ENCODE measurements at places on chromosomes 12 and 14.

GRCh38 chr12:57416039-57416996, 14.5 kb downstream of the R3HDM2 start:
- no peak for DNase-seq

- no peak for DNase-seq
Observed at GRCh38 chr12:29794862-29795261, 11.1 kb upstream of the TMTC1 start.

DNA sequence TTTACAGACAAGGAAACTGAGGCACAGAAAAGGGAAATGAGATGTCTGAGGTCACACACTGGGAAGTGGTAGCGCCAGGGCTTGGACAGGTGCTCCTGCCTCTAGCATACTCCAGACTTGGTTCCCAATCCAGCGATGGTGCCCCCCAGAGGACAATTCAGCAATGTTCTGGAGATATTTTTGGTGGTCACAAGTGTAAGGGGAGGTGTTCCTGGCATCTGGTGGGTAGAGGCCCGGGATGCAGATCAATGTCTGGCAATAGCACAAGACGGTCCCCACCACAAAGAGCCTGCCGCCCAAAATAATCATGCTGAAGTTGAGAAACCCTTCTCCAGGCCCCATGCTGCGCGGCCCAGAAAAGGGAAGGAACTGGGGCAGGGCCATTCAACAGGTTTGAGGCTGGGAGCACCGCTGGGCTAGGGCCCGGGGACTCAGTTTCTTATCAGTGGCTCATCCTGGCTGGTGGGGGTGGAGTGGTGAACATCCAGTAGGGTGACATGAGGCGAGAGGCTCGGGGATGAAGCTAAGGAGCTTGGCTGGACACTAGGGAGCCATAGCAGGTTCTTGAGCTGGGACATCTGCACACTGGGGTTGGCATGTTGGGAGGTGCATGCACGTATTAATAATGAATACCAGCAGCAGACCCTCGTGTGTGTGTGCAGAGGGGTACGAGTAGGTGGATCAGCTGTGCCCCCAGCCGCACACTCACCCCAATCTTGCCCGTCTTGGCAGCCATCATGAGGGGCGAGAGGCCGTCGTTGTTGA, 35.1 kb downstream of the TRPV4 start:
- DNase-seq = no peak

DNA sequence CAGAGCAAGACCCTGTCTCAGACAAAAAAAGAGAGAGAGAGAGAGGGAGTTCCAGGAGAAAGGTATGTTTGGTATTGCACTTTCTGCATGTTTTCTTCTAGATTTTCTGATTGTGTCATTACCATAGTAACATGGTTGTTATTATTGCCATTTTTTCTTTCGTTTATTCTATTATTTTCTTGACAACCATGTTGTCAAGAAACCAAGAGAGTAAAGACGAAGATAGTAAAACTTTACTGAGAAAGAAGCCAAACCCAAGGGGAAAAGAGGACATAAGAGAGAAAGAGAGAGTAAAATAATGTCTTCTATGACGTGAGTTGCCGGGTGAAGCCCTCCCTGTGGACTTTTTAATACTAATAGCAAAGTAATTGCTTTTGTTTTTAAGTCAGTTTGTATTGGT, 1186.0 kb upstream of the SEL1L start:
- DNase-seq = no peak

- no peak for DNase-seq
Observed at GRCh38 chr12:132143336-132144071, 615 bp downstream of the DDX51 start.

DNA sequence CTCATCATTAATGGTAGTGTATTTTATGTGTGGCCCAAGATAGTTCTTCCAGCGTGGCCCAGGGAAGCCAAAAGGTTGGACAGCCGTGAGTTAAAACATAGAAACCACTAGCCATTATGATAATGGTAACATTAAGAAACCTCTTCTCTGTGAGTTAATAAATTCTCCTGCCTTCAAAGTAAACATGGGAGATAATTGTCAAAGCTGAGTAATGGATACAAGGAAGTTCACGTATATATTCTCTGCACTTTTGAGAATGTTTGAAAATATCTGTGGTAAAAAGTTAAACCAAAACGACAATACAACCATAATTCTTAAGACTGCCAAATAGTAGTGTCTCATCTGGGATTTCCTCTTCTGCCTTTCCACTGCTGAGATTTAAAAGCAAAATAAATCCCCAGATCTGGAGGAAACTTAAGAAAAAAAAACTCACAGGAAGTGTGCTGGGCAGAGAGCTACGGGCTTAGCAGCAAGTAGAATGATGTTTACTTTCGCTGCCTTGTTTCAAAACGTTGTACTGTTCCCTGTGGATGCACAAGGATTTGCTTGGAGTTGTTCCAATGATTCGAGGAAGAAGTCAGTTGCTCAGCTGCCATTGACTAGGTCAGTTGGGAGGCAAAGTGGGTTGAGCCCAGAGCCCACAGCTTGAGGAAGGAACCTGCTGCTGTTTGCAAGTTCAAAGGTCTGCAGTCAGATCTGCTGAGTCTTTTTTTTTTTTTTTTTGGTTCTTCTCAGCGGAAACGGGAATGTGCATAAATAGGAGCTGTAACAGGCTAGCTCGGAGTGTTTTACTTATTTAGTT, 1.7 kb downstream of the TPCN1 start:
- DNase-seq = no peak

GRCh38 chr12:24463375-24463774, 485.5 kb downstream of the BCAT1 start:
- DNase-seq = no peak

- no peak for DNase-seq
Observed at GRCh38 chr12:108099073-108099472, 30.0 kb upstream of the WSCD2 start.

DNA sequence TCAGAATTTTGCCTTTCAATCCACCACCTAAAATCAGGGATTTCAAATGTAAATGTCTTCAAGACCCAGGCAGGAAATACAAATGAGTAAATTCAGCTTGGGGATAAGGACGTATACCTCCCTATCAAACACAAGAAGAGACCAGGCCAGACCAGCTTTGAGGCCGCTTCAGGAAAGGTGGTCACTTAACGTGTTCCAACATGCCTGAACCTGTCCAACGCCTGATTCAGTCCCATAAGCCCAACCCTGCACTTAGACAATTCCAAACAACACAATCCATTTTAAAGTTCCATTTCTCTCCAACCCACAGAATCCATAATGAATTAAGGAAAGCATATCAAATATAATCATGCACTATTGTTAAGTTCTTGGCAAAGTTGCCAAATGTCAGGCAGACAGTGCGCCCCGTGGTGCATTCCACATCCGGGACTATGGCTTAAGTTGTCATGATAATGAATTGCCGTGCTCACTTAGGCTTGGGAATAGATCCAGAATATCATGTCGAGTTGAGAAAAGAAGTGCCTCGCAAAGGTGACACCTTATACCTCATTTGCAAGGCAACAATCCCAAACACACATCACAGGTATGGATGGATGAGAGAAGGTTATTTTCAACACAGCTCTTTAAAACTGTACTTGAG, 35.5 kb downstream of the CCDC60 start:
- no peak for DNase-seq

- no peak for DNase-seq
Observed at GRCh38 chr14:32397861-32398640, 69.0 kb downstream of the AKAP6 start.

- no peak for DNase-seq
Observed at GRCh38 chr12:122318607-122319605, 52.6 kb upstream of the VPS33A start.

DNA sequence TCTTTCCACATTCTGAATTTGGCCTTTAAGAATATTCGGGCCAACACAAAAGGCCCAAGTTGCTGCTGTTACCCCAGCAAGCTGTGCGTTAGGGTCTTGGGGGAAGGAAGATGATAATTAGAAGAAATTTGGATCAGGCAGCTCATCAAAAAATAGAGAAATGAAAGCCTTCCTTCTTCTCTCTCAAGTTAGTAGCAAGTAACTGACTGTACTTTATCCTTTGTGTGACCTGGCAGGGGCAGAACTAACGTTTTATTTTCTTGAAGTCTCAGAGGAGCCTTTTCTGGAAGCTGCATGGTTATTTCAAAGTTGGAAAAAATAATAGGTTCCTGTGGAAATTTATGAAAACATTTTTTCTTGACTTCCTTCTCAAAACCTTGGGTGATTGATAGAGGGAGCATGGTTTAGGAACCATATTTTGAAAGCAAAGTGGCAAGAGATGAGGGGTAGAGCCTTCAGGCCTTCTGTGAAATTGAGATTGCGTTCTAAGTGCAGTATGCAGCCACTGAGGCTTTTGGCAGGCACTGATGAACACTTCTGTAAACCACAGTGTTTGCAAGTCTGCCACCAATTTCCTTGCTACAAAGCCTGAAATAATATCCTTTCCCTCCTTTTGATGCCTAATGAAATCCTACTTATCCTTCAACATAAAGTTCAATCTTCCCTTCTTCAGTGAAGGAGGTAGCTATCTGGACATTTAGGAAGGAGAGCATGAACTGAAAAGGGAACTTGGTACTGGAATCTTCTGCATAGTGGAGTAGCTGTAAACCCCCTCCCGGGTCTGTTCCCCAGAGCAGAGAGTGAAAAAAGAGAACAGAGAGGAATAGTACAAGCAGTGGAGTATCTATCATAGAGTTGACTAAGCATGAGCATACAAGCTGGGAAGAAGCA, 123.2 kb downstream of the FGD4 start:
- no peak for DNase-seq

GRCh38 chr12:22284871-22285270, 49.6 kb downstream of the ST8SIA1 start:
- DNase-seq = no peak

DNA sequence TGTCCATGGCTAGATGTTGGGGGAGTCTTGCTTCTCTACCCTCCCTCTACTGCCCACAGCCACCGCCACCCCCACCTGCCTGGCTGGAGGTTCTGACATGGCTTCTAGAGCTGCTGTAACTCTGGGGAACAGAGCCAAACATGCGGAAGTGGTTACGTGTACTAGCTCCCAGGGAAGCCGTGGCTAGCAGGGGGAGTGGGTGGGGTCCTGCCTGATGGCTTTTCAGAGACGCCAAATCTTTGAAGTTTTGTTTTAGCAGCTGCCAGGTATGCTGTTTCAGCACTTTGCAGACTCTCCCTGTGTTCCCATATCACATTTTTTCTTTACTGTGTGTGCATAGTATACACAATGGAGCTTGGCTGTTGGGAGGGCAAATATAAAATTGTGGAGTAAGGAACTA, 150.3 kb downstream of the TGFB3 start:
- DNase-seq = peak; percentile 11

- DNase-seq = no peak
Observed at GRCh38 chr12:103415681-103416080, 80.1 kb downstream of the C12orf42 start.

- DNase-seq = no peak
Observed at GRCh38 chr12:89977405-89978085, 268.9 kb upstream of the ATP2B1 start.

DNA sequence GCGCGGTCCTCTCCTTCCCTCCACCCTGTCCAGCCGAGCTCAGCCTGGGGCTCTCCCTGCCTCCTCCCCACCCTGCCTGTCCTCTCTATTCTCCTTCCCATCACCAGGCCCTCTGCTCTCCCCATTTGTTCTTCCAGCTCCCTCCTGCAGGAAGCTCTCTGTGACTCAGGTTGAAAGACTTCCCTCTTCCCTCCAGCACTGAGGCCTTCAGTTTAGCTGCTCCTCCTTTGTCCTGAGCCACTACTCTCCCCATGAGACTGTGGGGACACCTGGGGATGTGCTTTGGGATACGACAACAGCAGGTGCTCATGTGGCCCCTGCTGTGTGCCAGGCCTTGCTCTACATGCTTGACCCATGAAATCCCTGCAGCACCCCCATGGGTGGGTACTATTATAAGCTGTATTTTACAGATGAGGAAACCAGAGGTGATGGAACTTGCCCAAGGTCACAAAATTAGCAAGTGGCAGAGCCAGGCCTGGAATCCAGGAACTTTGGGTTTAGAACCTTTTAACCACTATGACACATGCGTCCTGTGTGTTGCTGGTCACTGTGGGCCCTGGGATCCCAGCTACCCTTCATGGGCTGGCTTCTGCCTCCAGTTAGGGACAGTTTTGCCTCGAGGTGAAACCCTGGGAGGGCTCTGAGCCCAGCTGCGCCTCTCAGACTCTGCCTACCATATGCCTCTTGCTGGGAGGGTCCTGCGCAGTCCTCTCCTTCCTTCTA, 5.5 kb downstream of the KRT80 start:
- no peak for DNase-seq

DNA sequence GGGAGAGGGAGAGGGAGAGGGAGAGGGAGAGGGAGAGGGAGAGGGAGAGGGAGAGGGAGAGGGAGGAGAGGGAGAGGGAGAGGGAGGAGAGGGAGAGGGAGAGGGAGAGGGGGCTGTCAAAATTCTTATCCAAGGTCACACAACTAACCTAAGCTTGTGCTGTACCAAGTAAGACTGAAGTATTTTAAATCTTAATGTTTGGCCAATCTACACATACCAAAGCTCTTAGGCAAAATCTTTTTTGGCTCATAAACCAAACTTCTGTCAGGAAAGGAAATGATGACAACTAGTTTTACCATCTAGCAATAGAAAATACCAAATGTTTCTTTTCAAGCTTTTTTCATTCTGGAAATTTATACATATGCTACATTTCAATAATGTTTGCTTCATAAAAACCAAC, 33.8 kb downstream of the CCDC38 start:
- no peak for DNase-seq

DNA sequence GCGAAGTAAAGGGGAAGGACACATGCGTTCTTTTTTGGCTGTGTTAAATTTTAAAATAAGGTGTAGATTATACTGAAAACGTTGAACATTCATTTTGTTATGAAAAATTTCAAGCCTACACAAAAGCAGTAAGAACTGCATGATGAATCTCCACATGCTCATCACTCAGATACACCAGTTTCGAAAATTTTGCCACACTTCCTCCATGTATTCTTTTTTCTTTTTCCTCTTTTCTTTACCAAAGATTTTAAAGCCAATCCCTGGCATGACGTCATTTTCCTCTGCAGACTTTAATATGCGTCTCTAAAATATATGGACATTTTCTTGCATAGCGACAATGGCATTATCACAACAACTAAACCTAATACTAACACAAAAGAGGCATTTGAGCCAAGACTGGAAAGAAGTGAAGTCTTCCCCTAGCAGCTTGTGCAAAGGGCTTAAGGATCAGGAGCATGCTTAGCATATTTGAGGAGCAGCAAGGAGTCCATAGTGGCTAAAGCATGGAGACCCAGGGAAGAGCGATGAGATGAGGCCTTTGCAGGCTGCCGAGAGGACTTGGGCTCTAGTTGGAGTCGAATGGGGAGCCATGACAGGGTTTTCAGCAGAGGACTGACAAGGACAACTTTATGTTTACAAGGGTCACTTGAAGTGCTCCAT, 111.9 kb downstream of the ERC1 start:
- no peak for DNase-seq
